ENCODE measurements at places on chromosomes 7 and 10. TPM values are rescaled to one million over a fixed set of nuclear protein-coding genes. Genes with fewer than 3 reads are reported as not detected.

Gene CTTNBP2
- 3.2 TPM for total RNA-seq

Gene METTL27
- 1.6 TPM for total RNA-seq

Gene CTAGE6
- 0.32 TPM for total RNA-seq

- no peak for DNase-seq
These were observed 1.6 kb upstream of the CASP2 start for GRCh38 chr7:143286522-143286890.

GRCh38 chr7:121313220-121313792 is 15.5 kb upstream of the WNT16 start:
- DNase-seq, result no peak

DNA sequence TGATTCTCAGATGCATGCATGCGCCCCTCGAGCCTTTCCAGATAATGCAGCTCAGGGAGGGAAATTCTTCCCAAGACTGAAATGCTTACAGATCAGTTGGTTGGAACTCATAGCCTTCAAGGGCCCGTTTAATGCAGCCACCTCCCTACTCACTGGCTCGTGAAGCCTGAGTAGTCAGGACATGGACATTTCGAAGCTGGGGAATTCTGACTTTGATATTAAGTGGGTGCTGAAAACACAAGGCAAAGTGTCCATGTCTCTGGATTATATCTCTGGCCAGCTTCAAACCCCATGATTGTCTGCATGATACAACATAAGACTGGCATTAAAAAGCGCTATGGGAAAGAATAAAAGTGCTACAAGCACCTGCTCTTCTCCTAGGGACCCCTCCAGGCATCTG is 207.5 kb downstream of the HERPUD2 start:
- no peak for DNase-seq

DNA sequence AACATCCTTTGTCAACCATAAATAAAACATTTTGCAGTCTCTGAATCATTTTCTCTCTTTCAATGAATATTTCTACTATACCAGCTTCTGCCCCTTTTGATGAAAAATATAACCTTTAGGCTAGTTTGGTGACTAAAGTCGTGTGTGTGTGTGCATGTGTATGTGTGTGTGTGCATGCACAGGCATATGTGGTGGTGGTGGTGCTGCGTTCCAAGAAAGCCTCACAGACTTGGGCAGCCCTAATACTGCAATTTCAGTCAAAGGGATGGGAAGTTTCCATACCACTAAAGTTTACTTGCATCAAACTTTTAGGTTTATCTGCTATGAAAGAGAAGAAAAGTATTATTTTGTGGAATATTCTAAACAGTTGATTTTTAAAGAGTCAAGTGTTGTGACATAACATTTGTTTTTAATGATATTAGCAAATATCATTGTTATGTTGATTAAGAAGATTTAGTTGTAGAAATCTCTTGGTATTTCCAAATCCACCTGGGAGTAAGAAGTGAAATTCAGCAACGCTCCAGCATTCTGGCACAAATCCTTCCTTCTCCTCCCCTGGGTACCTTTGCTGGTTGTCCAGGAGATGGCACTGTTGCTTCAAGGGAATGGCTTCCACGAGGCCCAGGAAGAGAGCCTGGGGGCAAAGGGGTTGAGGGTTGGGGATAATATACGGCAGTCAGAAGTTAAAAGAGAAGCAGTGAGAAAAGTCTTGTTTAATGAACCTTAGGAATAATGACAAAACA is 41.5 kb downstream of the ASB4 start:
- DNase-seq, result peak; percentile 54

DNA sequence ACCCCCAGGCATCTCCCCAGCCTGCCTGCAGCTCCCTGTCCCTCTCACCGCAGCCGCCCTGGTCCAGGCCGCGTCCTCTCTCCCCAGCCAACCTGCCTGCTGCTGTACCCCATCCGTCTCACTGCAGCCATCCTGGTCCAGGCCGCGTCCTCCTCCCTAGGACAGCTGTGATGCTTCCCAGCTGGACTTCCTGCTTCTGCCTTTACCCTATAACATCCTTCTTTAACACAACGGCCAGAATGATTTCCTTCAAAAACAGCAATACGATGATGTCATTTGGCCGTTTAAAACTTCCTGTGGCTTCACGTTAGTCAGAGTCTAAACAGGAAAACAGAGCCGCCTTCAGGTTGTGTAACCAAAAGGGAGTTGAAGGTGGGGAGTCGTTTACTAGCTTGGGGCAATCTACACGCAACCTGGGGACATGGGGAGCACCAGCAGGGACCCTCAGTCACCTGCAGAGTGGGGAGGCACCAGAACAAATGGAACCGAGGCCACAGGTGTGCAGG is 32.2 kb upstream of the ZFAND2A start:
- peak; percentile 89 for DNase-seq

Gene LRMDA
- total RNA-seq, result under 0.01 TPM

GRCh38 chr10:35367107-35367859 is 31.0 kb downstream of the CCNY start:
- no peak for DNase-seq

DNA sequence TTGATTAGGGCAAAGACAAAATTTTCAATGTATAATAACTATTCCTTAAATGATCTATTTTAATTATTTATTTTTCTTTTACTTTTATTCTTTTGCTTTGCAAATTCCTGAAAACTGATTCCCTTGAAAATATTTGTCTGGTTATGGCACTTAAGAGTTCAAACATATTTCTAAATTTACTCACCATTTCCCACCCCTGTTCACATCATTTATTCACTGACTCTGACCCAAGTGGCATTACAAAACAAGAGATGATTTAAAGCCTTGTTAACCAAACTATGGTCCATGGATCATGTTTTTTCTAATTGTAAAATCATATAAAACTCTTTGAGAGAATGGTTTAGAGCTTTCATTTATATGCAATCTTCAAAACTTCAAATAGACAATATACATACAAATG is 1256.1 kb upstream of the LRRN3 start:
- DNase-seq, result no peak

Gene NCF1
- total RNA-seq, result not detected

DNA sequence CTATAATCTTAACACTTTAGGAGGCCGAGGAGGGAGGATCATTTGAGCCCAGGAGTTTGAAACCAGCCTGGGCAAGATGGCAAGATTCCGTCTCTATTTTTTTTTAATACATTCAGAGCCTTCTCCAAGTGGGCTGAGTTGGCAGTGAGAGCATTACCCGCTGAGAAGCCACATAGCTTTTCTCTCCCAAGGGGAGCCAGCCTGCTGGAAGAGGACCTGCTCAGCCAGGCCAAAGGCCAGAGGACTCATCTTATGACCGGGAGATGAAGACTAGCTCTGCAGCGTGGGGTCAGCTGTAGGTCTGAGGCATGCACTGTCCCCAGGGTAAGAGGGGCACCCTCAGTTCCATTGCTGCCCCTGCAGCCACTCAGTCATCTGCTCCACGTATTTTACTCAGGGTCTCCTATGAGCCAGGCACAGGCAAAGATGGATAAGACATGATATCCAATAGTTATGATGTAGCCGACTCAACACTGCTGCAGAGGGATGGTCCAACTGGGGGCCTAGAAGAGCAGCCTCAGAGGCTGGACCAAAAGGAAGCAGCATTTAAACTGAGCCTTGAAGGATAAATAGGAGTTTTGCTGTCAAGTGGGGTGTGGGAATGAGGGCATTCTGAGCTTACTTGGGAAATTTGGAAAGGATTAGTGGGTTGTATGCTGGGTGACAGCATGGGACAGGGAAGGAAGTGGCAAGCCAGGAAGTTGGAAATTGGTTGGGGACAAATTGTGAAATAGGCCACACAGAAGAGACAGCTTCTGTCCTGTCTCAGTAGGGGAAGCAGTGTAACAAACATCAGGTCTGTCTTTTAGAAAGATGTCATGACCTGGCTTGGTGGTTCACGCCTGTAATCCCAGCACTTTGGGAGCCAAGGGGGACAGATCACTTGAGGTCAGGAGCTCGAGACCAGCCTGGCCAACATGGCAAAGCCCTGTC is 1.6 kb upstream of the MARVELD1 start:
- DNase-seq, result no peak

- DNase-seq, result no peak
These were observed 12.8 kb downstream of the PRXL2A start for GRCh38 chr10:80421050-80421706.

DNA sequence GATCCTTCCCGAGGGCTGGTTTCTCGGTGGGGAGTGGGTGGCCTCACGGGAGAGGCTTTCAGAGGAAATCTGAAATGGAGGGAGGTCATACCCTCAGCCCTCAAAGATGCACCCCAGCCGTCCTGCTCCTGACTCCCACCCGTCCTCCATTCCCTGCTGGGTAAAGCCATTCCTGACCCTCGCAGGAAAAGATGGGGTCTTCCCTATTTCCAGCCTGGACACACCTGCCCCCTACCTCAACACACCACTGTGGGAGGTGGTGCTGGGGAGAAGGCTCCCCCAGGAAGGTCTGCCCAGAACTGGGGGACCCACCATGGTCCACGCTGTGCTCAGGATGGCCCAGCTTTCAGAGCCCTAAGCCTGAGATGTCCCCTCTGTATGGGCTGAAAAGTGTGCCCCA is 86.9 kb downstream of the CHST15 start:
- DNase-seq, result no peak

Gene SPAM1
- not detected for total RNA-seq

DNA sequence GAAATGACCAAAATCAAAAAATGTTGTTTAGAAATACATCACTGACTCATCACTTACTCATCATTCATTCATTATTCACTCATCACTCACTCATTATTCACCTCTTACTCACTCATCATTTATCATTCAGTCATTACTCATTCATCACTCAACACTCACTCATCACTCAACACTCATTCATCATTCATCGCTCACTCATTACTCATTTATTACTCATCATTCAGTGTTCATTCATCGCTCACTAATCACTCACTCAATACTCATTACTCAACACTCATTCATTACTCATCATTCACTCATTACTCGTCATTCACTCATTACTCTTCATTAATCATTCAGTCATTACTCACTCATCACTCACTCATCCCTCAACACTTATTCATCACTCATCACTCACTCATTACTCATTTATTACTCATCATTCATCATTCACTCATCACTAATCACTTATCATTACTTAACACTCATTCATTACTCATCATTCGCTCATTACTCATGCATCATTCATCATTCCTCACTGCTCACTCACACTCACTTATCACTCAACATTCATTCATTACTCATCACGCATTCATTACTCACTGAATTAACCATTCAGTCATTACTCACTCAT is 238.5 kb downstream of the ADARB2 start:
- no peak for DNase-seq

DNA sequence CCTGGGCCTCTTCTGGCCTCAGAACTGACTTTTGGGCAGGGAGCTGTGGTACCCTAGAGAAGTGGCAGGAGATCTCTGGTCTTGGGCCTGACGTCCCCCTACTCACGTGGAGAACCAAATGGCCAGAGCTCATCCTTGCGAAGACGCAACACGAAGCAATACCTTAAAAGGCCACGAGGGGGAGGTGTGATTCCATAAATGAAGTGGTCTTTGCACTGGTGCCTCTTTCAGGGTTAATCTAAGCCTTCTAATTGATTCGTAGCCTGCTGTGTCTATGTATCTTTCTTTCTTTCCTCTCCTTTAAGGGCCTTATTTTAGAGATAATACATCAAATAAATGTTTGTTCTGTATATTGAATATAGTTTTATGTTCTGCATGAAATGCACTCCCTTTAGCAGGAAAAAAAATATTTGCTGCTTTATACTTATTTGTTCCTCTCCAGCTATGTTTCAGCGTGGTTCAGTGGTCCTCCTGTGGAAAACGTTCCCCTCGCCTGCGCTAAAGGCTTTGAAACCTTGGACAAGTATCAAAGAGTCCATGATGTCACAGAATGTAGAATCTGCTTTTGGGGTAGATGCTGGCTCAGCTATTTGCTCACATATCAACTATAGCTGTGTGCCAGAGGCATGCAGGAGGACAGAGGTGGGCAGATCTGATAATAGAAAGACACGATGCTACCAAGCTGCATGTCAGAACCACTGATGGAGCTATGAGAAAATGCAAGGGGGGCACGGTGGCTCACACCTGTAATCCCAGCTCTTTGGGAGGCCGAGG is 41.0 kb downstream of the STRA8 start:
- peak; percentile 78 for DNase-seq

All from fibroblast of villous mesenchyme (primary cell).